Coronary artery (tissue), 2 donors: ENCODE measurements at places on chromosomes 3 and 15.

GRCh38 chr3:51953445-51953844, 1.7 kb upstream of the GPR62 start:
- no peak for DNase-seq

DNA sequence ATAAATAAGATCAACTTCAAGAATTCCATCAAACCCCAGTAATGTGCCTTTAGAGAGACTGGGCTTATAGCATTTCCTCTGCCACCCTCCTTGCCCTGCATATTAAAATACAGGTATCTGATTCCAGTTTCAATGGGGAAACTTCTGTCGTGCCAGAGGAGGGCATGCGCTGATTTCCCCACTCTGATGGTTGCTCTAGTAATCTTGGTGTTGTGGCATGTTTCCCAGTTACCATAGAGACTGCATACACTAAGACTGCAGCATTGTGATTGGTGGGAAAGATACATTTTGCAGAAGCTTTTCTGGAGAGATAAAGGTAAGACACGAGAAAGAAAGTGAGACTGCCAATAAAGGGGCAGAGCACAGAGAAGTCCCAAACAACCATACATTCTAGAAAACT, 225.6 kb downstream of the TIGIT start:
- no peak for DNase-seq

DNA sequence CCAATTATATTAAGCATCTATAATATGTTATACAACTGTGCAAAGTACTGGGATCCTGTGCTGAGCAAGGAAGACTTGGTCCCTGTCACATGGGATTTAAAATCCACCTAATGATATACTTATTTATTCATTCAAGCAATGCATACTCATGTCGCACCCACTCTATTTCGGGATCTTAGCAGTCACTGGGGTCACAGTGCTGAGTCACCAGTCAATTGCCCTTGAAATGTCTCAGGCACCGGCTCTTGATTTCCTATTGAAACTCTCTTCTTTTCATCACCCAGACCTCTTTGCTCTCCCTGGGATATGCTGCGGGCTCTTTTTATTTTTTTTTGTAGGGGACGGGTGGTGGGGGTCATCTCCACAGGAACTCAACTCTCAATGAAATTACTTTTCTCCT, 194.5 kb upstream of the GAP43 start:
- DNase-seq = no peak

- DNase-seq = no peak
These were observed 73.7 kb upstream of the WDR72 start for GRCh38 chr15:53833134-53833624.

DNA sequence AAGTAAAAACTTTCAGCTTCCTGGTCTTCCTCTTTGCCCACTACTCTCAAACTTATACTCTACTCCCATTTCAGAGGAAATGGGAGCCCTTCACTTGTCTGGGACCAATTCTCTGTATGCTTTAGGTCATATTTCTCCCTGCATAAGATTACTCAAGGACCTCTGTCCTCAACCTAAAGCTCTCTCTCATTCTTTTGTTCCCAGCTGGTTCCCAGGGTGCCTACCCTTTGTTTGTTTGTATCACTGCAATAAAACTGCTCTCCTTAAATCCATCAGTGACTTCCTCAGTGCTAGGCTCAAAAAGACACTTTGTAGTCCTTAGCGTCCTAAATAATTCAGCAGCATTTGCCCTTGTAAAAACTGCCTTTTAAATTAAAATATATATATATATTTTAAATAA, 2.9 kb downstream of the NGRN start:
- DNase-seq = no peak

DNA sequence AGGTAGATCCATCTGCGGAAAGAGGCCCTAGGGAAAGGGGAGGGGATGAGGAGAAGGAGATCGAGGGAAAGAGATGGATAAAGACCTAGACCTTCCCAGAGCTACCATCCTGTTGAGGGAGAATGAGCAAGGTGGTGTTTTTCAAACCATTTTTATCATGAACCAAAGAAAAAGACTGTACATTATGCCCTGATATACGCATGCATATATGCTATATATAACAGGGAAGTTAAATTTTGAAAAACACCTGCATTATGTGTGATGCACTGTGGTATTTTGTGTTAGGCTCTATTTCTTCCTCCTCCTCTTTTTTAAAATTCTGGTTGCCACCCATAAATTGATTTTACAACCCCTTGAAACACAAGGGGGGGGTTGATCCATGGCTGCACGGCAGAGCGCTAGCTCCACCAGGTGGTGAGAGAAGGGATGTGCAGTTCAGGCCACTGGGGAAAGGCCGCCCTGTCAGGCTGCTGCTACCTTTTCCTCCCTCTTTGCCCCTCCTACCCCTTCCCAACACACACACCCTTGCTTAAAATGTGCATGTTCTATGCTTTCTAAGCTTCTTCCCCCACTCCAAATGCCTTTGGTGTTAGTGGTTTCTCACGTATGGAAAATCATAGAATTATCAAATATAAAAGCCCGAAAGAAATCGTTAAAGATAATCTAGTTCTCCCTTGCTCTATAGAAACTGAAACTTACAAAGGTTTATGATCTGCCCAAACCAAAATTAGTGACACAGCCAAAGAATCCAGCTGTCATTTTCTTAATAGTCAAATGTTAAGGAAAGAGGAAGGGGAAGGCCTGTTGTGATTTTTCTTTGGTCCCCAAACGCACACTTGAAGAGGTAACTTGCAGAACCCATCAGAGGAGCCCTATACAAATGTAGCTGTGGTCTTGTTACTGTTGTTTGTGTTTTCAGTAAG, 262.0 kb upstream of the UMPS start:
- DNase-seq = no peak

GRCh38 chr3:192514754-192515663, 212.3 kb downstream of the FGF12 start:
- DNase-seq = no peak

DNA sequence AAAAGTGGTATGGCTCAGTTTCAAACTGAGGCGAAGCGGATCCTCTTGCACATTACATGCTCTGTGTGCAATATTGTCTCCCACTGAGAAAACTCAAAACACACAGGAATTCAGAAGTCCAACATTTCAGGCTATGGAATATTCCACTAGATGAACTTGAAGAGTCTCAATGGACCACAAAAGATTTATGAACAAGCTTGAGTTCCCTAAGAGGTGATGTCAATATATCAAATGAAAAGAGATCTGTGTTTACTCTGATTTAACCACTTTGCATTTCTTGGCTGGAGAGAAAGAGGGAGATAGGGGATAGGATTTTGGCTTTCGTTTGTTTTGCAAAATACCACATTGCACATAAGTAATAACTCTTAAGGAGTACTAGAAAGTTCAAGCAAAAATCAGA, 20.3 kb downstream of the PDZRN3 start:
- no peak for DNase-seq

DNA sequence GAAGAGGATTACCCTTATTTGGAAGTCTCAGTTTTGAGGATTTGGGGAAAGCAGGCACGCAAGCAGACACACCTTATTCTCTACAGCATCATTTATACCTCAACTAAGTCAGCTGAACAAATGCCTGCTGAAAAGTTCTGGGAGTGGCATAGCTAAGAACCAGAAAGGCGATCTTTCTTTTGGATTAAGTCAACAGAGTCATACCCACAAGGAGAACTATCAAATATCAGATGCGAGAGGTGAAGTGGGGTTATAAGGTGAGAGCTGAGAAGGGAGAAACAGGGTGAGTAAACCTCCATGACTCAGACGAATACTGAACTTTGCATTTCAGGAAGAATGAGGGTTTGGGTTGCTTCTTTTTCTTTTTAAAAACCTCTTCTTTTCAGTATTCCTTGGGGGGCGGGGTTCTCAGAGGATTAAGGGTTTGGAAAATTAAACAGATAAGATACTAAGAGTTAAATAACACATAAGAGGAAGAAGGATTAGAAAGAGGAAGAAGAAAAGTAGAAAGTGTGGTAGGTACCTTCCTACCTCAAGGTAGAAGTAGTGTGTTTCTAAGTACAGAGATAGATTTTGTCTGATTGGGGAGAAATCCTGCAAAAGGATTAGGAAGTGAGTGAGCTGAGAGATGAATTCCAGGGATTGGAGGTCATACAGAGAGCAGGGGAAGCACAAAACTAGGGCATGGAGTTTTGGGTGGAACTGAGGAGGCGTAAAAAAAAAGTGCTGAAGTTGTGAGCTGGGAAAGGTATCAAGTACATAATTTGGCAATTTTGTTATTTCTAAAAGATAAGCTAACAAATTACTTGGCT, 41.3 kb upstream of the ICE2 start:
- DNase-seq = no peak

GRCh38 chr3:27216295-27216855, 152.8 kb downstream of the NEK10 start:
- no peak for DNase-seq

DNA sequence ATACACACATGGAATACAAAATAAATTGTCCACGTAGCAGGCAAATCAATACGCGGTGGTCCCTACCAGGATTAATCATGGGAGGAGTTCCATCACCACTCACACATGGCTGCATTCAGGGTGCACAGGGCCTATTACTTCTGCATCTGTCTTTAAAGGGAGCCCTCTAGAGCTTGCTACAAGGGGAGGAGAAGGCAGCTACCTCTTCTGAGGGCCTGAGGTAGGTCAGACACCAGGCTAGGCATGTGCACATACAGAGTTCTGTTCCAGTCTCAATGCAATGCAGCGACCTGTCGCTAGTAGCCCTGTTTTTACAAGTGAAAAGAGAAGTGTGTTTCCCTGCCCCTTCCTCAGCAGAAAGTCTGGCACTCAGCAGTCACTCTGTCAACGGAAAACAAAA, 102.7 kb downstream of the ROBO2 start:
- DNase-seq = no peak

- DNase-seq = no peak
These were observed 38.8 kb downstream of the CBLB start for GRCh38 chr3:105829871-105830622.

DNA sequence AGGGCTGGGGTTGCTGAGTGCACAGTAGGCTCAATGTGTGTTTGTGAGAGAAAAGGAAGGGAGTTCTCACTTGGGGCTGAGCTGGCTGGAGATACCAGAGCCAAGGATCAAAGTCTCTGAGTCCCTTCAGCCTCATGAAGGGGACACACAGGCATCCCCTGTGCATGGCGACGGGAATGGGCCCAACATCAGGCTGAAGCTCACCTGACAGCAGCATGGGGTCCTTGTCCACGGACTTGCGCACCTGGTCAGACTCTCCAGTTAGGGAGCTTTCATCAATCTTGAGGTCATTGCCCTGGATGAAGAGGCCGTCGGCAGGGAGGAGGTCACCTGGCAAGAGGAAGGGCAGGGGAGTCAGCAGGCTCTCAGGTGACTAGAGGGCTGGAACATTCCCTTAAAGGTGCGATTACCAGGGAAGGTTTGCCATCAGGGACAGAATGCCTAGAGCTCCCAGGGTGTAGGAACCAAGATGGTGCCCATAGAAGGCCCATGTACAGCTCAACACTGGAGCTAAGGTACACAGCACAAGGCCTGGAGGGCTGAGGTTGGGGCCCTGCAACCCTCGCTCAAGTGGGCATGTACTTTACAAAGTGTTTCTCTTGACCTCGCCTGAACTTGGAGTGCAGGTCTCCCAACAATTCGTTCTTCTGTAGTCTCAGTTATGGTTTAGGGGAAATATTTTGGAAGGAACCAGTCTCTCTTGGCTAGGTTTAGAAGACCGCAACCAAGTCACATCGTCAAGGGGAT, 80.0 kb upstream of the SEC13 start:
- DNase-seq = no peak

GRCh38 chr15:45790325-45790943, 155.6 kb downstream of the SQOR start:
- no peak for DNase-seq

- no peak for DNase-seq
These were observed 21.6 kb downstream of the B3GNT5 start for GRCh38 chr3:183274609-183275008.

GRCh38 chr15:45169608-45170480, 17.9 kb downstream of the SHF start:
- no peak for DNase-seq

DNA sequence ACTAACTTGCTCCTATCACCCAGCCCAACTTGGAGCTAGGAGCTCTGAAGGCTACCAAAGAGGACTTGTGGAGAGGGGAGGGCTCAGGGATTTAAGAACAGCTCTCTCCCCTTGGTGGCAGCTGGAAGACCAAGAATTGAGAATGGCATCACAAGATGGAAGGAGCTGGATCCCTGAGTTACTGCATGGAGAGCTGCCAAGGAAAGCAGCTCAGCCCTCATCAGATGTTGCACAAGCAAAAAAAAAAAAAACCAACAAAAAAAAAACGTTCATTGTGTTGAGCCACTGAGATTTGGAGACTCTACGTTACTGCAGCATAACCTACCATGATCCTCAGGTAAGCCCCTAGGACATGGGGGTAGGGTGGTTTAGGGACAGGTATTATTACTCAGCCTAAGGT, 41.0 kb downstream of the ITGB5 start:
- no peak for DNase-seq

- no peak for DNase-seq
These were observed 13.1 kb downstream of the CHDH start for GRCh38 chr3:53833053-53833645.

- DNase-seq = no peak
These were observed 143.8 kb downstream of the ATP10A start for GRCh38 chr15:25719101-25719985.

DNA sequence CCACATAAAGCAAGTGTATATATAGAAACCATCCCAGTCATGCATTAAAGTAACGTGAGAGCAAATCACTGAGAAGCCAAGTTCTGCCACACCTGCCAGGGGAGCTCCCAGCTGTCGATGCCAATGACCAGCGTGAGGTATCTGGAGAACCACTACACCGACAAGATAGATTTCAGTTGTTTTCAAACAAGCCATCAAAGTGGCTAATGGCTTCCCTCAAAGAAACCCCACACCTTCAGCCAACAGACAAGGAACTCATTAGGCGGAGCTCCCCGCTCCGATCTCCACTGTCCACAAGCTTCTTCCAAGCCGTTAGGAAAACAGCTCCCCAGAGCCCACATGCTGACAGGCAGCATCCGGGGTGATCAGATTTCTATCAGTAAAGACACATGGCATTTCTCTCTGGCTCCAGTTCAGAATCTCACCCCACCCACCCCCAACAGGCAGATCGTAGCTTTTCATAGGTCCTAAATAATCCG, 54.2 kb upstream of the SPATA12 start:
- DNase-seq = no peak

- DNase-seq = no peak
These were observed 127.2 kb upstream of the IQSEC1 start for GRCh38 chr3:13200465-13200864.

- DNase-seq = no peak
These were observed 9.5 kb downstream of the CCR9 start for GRCh38 chr3:45895686-45896468.

- DNase-seq = no peak
These were observed 14.2 kb upstream of the U2SURP start for GRCh38 chr3:142987080-142987700.

- no peak for DNase-seq
These were observed 20.6 kb upstream of the IL20RB start for GRCh38 chr3:136937175-136937574.
